Kidney capillary endothelial cell (primary cell): ENCODE measurements at places on chromosomes 1 and 21.

- no peak for DNase-seq
Measured at GRCh38 chr1:77333501-77333900, 51.7 kb downstream of the AK5 start.

- no peak for DNase-seq
Measured at GRCh38 chr1:175034775-175035174, 11.6 kb upstream of the MRPS14 start.

DNA sequence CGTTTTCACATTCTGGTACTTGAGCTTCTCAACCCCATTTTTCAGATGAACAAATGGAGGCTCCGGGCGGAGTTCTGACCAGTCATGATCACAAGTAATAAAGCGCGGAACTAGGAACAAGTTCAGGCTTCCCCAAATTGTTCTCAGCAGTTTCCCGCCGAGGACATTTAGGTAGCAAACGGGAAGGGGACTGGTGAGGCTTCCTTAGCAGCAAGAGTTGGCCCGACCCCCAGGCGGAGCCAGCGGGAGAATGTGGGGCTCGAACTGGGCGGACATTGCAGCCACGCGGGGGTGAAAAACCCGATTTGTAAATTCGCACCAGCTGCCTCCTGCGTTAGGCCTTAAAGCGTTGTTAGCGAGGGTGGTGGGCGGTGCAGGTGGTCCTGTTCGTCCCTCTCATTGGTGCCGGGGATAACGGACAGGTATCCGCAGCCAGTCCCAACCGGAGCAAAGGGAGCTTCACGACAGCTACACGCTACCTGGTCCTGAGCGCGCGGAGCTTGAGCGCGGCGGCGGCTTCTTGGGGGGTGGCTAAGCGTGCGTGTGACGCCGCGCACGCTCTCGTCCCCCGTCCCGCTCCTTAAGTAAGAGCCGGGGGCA, 15.3 kb downstream of the SEMA6C start:
- peak; percentile 55 for DNase-seq

- no peak for DNase-seq
Measured at GRCh38 chr1:226181996-226182714, 4.4 kb downstream of the ACBD3 start.

DNA sequence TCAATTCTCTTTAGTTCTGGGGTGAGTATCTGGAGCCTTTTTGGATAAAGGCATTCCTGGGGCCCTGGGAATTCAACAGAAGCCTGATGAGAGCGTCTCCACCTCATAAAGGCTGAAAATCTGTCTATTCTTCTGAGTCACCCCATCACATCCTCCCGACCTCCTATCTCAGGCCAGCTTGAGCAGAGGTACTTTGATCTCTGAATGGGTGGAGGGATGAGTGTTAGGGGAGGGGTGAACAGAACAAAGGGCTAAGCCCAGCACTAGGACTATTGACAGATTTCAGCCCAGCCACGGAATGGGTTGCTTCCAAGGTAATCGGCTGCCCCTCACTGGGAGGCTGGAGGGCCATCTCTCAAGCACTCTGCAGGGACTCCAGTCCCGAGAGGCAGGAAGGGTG, 2.5 kb upstream of the MYBPH start:
- peak; percentile 67 for DNase-seq

DNA sequence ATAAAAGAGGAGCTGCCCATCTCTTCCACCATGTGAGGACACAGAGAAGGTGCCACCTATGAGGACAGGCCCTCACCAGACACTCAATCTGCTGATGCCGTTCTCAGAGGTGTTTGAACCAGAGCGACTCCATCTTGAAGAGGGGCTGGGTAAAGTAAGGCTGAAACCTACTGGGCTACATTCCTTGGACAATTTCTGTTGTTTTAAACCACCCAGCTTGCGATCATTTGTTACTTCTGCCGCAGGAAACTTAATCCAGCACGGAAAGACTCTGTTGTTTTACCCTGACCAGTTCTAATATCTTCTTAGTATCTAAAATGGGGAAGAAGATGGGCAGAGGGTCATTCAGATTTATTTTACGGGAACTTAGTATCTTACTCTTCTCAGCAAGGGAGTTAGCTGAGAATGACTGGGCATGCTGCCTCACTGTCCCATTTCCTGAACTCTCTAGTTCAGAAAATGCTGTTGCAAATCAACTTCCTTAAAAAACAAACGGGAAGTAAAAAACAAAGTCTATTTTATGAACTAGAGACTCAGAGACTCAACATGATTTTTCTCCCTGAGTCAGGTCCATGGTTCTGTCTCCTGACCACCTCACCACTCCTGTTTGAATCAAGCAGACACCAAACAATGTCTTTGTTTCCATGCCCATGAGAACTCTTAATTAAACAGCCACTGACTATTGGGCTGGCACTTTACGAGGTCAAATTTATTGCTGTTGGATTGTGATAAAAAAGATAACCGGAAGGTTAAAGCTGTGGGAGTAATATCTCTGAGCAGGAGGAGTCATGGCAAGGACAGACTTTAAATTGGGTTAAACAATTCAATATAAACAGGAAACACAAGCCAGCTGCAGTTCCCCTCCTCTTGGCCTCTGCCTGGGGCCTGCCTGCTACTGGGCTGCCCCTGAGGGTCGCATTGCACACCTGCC, 23.8 kb upstream of the IFNAR1 start:
- DNase-seq: peak; percentile 82

- no peak for DNase-seq
Measured at GRCh38 chr1:187010571-187011309, 182.0 kb downstream of the PLA2G4A start.

DNA sequence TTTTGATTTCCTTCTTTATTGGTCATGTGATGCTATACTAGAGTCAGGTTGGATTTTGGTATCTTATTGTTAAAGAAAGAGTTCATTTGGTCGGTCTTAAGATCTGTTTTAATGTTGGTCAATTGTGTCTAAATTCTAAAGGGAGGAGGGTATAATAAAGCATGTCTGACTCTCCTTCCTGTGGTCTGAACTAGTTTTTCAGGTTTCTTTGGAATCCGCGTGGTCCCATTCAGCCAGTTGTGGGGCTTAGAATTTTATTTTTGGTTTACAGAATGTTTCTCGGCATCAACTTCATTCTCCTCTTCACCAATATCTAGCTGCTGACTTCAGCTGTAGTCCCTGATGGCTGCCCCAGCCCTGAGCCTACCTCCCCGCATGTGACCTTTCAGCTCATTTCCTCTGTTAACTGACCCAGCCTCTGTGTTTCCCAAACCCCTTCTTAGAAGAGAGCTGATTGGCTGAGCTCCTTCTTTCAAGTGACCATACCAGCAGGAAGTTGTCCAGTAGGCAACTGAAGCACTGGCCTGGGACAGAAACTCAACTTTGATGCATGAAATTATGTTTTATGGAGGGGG, 8.7 kb upstream of the MYOC start:
- DNase-seq: no peak

GRCh38 chr1:186772228-186772627, 56.5 kb upstream of the PLA2G4A start:
- DNase-seq: no peak

DNA sequence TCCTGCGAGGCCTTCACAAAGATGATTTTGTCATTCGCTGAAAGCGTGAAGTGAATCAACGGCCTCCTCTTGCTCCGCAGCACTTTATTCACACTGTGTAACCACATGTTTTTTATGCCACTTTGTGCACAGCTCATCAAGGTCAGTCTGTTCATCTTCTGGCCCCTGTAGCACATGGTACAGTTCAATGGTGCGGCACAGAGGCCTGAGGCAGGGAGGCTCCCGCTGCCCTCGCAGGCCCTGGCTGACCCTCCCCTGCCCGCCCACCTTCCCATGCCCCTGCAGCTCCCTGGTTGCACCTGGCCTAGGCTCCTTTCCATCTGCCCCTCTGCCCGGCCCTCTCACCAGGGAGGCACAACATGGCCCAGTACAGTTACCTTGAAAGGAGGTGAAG, 87.5 kb downstream of the CD247 start:
- no peak for DNase-seq

- no peak for DNase-seq
Measured at GRCh38 chr1:39331647-39332046, 127.2 kb downstream of the MACF1 start.

DNA sequence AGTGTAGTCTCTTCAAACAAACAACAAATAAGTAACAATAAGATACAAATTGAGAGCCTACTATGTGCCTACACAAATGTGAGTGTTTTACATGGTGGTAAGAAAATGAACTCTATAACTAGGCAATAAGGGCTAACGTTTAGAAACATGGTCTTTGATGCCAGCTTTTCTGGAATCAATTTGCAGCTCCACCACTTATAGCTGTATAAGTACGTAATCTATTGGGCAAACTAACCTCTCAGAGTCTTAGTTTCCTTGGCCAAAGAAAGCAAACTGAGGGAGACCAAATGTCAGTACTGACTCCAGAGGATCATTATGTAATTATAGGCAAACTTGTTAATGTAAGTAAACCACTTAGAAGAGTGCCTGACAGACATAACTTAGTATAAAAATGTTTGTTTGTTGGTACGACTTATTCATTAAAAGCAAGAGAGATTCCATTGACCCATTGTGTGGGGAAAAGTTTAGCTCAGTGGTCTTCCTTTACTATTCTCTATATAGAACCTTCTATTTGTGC, 59.7 kb downstream of the LBR start:
- DNase-seq: no peak

DNA sequence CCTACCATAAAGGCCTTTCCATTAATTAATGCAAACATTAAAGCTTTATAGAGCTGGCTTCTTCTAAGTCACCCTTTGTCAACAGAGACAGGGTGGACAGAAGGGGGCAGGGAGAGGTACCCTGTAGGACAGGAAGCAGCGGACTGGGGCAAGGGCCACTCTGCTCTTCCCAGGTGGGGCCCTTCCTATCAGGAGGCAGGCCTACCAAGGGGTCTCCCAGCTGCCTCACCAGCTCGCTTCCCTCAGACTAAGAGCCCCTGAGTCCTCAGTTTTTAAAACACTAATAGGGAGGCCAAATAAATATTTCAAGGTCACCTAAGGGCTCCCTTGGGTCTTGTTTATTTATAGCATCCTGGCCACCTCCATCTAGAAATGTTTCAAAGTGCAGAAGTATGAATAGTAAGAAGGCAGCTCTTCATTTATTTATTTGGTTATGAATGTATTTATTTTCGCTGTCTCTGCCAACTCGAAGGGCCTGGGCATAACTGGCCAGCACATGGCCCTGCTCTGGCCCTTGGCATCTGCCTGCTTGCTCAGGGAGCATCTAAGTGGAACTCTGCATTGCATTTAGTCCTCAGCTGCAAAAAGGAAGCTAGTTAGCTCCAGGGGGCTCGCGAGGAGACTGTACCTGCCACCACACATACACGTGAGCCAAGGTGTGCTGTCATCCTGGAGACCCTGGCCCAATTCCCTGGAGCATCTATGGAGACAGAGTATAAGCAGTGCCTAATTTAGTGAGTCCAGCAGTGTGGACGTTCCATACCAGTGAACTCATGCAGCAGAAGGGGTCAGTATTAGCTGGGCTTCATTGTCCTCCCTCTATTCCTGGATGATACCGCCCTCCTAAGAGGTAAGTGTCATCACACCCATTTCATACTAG, 395.1 kb upstream of the VAMP3 start:
- no peak for DNase-seq

DNA sequence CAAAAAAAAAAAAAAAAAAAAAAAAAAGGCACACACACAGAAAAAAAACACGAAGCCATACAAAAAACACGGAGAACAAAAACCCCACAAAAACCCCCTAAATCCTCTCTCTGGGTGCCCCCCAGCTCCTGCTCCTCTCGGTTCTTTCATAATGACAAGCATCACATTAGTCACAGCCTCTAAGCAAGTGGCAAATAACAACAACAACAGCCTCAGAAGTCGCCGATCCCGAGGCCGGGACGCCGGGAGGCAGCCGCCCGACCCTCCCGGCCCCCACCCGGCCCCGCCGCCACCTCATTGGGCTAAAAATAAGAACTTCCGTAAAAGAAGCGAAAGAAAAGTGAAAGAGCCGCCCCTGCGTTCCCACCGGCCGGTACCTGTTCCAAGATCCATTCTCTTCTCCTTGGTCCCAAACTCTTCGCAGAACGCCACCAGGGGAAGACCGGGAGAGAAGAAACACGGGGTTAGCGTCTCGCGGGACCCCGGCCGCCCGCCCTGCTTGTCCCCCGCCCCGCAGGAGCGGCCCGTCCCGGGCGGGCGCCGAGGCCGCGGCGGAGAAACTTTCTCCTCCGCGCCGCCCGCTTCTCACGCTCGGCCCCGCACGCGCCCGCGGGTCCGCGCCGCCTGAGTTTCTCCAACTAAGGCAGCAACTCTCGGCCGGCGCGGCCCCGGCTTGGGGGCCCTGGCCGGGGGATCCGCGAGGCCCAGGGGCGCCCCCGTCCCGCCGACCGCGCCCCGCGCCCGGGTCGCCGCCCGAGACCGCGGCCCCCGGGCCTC, 102.8 kb downstream of the CASZ1 start:
- DNase-seq: no peak

- DNase-seq: no peak
Measured at GRCh38 chr21:38244407-38244787, 12.4 kb upstream of the KCNJ15 start.

- DNase-seq: no peak
Measured at GRCh38 chr1:65036570-65037051, 70.3 kb upstream of the JAK1 start.

- DNase-seq: no peak
Measured at GRCh38 chr21:41783476-41784180, 16.8 kb upstream of the RIPK4 start.

DNA sequence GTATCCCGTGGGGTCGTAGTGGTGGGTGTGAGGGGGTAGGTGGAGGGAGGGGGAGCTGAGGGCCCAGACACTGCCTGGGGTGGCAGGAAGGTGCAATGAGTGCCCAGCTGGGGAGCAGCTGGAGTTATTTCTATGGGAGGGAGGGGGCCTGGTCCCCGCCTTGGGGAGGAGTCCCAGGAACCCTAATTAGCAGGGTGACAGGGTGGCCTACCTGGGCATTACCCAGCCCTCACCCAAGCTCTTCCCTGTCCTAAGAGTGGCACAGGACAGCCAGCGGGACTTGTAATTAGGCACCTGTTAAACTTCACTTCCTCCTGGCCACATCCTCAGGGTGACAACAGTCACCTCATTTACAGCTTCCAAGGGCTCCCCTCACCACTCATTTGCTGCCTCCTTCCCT, at the start of gene VSIG8:
Gene VSIG8 (minus strand): TSS at position 101 of the 400 bp plus-strand sequence. CDS start 136 bp downstream, outside the sequence.
- no peak for DNase-seq

- DNase-seq: no peak
Measured at GRCh38 chr1:44072821-44073220, 41.6 kb upstream of the SLC6A9 start.

GRCh38 chr1:192889082-192889481, 80.2 kb downstream of the RGS2 start:
- DNase-seq: no peak

DNA sequence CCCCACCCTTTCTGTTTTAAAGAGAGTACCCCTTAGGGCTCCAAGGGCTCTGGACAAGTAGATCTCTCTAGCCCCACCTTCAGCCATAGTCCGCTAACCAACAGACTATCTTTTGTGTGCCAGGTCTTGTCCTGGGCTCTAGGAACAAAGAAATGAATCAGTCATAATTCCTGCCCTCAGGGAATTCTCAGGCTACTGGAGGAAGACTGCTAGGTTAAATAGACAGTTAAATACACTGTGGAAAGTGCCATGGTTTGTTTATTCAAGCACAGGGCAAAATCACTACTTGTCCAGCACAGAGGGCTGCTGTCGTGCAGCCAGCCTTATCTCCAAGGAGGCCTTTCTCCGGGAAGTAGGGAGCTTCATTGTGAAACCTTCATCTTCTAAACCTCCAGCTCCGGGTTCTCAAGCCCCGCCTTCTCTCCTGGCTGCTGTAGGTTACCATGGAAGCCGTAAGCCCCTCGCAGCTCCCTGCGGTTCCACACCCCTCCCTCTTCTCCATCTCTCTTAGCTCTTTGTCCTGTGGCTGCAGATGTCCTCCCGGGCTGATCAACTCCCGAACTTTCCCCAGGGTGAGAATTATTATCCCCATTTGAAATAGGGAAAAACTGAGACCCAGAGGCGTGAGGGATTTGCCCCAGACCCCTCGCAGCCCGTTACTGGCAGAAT, 29.8 kb downstream of the SHISAL2A start:
- no peak for DNase-seq
